ENCODE measurements at places on chromosomes 5 and 9. TPM values are rescaled to one million over a fixed set of nuclear protein-coding genes. Genes with fewer than 3 reads are reported as not detected.
A peak's percentile ranks its signal among the peaks of the same experiment; 100 is the strongest.

DNA sequence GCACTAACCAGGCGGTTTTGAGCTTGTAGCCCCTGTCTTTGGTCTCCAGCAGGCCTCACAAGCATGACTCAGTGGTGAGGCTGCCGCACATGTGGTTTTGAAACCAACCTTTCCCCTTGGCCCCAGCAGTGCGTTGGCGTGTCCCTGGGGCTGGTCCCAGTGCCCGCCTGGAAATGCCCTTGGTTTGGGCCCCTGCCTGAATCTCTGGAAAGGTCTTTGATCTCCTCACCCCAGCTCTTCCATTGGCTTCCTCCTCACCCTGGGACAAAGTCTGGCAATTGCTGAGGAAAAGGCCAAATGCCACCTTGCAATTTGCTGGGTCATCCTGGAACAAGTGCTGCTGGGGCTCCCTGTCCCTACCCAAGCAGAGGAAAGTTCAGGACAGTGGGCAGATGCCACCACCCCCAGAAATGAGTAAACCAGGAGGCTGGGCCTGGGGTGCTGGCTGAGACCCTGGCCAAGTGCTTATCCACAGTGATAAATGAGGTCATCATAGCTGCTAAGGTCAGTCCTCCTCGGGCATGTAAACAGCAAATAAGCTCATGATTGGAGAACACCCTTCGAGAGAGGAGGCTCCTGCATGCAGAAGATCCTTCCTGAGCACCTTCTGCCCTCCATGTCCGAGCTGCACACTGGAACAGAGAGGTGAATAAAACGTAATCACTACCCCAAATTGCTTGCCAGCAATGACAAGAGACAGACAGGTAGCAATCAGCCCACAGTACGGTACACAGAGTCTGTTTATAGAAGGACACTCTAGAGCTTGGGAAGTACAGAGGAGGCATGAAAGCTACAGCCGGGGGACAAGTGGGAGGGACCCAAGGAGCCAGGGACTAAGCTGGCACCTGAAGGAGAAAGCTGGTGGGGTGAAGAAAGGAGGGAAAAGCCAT, 98.9 kb upstream of the CPEB4 start:
- H3K27ac ChIP-seq: peak overlapping the region; percentile 94
- H3K27me3 ChIP-seq: no peaks in the 10 kb centered on the region
- no peak overlapping the region for H3K4me3 ChIP-seq
- no peaks in the 10 kb centered on the region for H3K36me3 ChIP-seq

- peaks cover 9% of the 10 kb centered on the region for H3K27me3 ChIP-seq
- no peaks in the 10 kb centered on the region for H3K36me3 ChIP-seq
- peak within 1 kb of the TSS; percentile 82 for H3K4me3 ChIP-seq
- peak; percentile 86 for DNase-seq
- peaks cover 7% of the 10 kb centered on the region for H3K4me1 ChIP-seq
- peak within 1 kb of the TSS; percentile 54 for H3K27ac ChIP-seq
These were observed at the start of gene FBP1 for GRCh38 chr9:94639061-94639998. Gene FBP1, minus strand, starts transcription at chr9:94639518. Its CDS starts 208 bp downstream, at chr9:94639310.

SLCO6A1 gene
- 0.13 TPM for polyA plus RNA-seq

SCGB3A2 gene
- polyA plus RNA-seq: not detected

QRFP gene
- 0.36 TPM for polyA plus RNA-seq

DNA sequence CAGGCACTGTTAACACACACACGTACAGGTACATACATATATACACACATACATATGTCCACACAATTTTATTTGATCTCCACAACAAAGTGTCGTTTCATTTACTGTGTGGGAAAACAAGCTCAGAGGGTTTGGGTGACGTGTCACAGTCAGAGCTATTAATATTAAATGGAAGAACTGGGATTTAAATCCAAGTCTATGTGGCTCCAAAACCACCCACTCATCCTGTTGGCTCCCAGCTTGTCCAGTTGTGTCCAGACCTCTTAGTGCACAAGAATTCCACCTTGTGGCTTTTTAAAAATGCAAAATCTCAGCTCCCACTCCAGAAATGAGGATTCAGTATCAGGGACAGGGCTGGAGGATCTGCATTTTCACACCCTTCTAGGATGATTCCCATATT, 52.3 kb upstream of the PTPDC1 start:
- H3K4me1 ChIP-seq: peaks cover 2% of the 10 kb centered on the region
- no peaks in the 10 kb centered on the region for H3K36me3 ChIP-seq
- no peak for DNase-seq
- H3K27me3 ChIP-seq: no peaks in the 10 kb centered on the region
- no peak overlapping the region for H3K27ac ChIP-seq
- no peak overlapping the region for H3K4me3 ChIP-seq

DNA sequence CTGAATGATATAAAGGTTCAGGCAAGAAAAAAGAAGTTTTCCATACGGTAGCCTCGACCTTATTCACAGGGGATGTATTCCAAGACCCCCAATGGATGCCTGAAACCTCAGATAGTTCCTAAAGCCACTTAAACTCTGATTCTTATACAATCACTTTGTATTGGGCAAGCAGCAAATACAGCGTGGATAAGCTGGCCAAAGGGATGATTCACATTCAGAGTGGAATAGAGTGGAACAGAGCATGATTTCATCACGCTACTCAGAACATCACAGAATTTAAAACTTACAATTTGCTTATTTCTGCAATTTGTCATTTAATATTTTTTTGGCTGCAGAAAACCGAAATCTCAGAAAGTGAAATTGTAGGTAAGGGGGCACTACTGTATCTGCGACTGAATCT, 40.5 kb upstream of the CDH18 start:
- no peak for DNase-seq
- H3K4me3 ChIP-seq: no peak overlapping the region
- H3K27ac ChIP-seq: no peak overlapping the region
- H3K36me3 ChIP-seq: no peaks in the 10 kb centered on the region
- H3K4me1 ChIP-seq: no peaks in the 10 kb centered on the region
- H3K27me3 ChIP-seq: no peaks in the 10 kb centered on the region

- H3K36me3 ChIP-seq: no peaks in the 10 kb centered on the region
- H3K27me3 ChIP-seq: no peaks in the 10 kb centered on the region
- no peak overlapping the region for H3K27ac ChIP-seq
These were observed 22.5 kb downstream of the PSAT1 start for GRCh38 chr9:78319197-78320029.

NR2F1-AS1 gene
- 7.2 TPM for polyA plus RNA-seq

GARIN3 gene
- polyA plus RNA-seq: not detected

DNA sequence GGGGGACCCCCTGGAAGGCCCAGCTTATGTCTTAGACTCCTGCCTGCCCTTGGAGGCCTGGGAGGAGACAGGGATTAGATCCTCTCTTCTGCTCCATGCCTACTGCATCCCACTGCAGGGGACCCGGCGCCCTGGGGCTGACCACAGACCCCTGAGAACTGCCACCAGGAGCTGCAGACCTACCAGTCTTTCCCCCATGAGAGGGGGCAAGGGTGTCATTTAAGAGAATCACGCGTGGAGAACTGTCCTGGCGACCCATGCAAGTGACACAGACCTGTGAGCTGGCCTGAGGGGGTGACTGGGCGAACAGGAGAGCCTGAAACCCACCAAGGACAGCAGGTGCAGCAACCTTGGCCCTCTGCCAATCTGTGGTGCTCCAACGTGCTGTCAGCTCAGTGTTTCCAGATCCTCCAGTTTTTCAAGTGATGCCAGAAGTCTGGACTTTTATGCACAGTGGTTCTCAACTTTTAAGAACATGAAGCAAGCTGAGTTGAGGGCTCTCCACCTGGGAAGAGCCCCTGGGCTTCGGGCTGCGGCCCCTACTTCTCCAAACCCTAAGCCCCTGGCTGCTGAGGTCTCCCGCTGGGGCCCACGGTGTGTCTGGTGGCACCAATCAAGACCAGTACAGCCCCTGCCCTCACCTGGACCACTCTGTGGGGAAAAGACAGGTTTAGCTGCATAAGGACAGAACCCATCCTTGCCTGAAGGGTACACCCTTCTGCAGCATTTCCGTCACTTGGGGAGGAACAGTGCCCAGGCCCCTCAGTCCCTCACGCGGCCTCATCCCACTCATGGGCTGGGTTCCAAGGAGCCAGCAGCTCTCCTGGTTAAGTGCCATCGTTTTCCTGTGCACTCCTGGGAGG, 18.2 kb downstream of the GFPT2 start:
- no peak overlapping the region for H3K4me3 ChIP-seq
- no peak for DNase-seq
- H3K27me3 ChIP-seq: peaks cover 9% of the 10 kb centered on the region
- H3K4me1 ChIP-seq: no peaks in the 10 kb centered on the region
- H3K36me3 ChIP-seq: no peaks in the 10 kb centered on the region

GRCh38 chr5:24691074-24691473, 46.3 kb upstream of the CDH10 start:
- no peak for DNase-seq
- no peak overlapping the region for H3K27ac ChIP-seq
- H3K36me3 ChIP-seq: no peaks in the 10 kb centered on the region
- no peaks in the 10 kb centered on the region for H3K4me1 ChIP-seq

DNA sequence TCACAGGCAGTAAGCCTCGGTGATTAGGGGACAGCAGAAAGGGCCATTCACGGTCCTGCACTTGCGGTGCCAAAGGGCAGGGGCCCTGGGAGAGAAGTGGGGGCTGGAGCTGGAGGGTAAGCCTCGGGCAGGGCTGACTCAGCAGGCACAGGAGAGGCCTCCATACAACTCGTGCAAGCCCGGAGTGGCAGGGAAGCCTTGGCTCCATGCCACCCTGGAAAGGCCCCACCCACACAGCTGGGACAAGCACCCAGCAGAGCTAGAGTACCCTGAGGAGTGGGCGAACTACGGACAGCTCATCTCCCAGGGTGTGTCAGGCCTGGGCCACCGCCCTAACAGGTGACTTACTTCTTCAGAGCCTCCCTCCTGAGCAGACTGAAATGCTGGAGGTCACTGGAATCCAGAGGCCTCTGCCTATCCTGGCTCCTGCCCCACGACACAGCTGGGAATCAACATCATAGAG, 5.6 kb upstream of the CAMK2A start:
- H3K27me3 ChIP-seq: peaks cover 3% of the 10 kb centered on the region
- H3K4me1 ChIP-seq: peaks cover 35% of the 10 kb centered on the region
- H3K27ac ChIP-seq: peak overlapping the region; percentile 81
- peak; percentile 95 for DNase-seq

CKMT2 gene
- polyA plus RNA-seq: 2.7 TPM

GOLGA1 gene
- polyA plus RNA-seq: 19.0 TPM

- no peak for DNase-seq
- H3K36me3 ChIP-seq: no peaks in the 10 kb centered on the region
- H3K4me3 ChIP-seq: no peak overlapping the region
These were observed 409.9 kb downstream of the CTNND2 start for GRCh38 chr5:11494340-11494739.

PRELID2 gene
- 29.0 TPM for polyA plus RNA-seq

DNA sequence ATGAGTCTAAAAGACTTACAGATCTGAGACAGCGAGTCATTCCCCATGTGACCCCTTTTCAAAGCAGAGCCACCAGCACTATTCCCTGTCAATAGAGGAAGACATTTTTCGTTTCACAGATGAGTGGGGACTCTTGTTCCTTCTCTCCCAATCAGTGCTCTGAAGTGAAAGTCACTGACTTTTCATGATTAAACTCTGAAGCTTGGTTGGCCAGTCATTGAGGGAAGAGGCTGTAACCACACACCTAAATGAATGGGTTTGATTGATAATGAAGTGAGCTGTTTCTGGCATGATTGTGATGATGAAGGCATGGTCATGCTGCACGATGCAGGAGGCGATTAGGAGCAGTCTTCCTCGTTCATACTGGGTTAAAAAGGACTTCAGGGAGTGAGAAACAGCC, 171.9 kb downstream of the ZNF462 start:
- H3K4me3 ChIP-seq: no peak overlapping the region
- DNase-seq: no peak
- H3K27me3 ChIP-seq: no peaks in the 10 kb centered on the region
- no peak overlapping the region for H3K27ac ChIP-seq
- H3K4me1 ChIP-seq: no peaks in the 10 kb centered on the region

DNA sequence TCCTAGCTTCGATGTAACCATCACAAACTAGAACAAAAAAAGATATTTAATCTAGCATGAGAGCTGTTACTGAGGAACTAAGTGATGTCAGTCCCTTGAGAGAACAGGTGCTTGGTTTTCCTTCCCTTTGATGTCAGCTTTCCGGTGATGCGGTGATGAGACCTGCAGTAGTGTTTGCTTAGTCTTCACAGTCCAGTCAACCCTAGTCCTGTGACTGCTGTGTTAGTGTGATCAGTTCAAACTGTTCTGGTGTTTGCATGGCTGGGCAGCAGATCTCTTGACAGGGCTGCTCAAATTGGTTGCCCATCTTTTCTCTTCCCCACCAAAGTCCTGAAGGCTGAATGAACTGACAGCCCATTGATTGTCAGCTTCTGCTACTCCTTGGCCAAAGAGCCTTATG, 608.6 kb upstream of the DAB2 start:
- H3K4me1 ChIP-seq: peaks cover 6% of the 10 kb centered on the region
- H3K4me3 ChIP-seq: no peak overlapping the region
- no peak overlapping the region for H3K27ac ChIP-seq
- no peak for DNase-seq
- no peaks in the 10 kb centered on the region for H3K36me3 ChIP-seq

Measured in large intestine (tissue), 12 donors.